AG20443 (cell line): ENCODE measurements at places on chromosomes 7 and 10.

GRCh38 chr7:118372530-118372929 lies 148.0 kb downstream of the ANKRD7 start:
- no peak for DNase-seq

DNA sequence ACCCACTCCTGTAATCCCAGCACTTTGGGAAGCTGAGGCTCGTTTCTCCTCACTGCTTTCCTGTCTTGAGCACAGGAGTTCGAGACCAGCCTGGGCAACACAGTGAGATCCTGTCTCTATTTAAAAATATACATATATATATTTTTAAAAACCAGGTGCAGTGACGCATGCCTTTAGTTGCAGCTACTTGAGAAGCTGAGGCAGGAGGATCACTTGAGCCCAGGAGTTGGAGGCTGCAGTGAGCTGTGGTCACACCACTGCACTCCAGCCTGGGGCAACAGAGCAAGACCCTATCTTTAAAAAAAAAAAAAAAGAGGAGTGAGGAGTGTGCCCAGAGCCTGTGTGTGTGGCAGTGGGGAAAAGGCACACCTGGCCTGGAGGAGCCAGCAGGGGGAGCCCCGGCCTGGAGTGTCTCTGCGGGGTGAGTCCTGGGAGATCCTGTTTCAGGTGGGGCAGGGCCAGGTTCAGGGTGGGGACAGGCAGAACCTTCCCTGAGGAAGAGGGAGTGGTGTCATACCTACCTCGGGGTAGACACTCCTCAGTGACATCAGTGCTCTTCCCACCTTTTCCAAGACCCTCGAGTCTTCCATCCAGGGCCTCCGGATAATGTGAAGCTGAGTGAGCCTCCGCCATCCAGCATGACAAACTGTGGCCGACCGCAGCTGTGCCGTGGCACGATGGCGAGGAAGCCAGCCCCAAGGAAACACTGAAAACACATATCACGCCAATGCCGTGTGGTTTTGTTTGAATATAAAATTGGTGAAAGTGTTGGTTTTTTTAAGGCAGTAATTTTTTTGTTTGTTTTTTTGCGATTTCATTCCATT lies 9.0 kb upstream of the ARPC1B start:
- DNase-seq: no peak

GRCh38 chr7:93858857-93859256 lies 31.7 kb downstream of the TFPI2 start:
- DNase-seq: no peak

DNA sequence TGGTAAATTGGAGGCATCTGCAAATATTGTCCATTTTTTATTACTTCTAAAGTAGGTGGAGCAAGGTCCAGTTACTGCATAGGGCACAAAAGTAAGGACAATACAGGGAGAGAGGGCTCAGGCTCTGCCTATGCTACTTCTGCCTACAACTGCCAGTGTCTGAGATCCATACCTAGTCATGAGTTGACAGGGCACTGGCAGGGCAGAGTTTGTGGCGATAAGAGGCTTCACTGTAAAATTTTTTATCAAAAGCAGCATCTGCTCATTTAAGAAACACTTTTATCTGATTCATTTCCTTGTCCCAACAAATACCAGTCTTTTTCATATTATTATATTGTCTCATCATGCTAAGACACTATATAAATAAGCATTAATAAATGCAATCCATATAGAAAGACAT lies 178.0 kb downstream of the LRRN3 start:
- no peak for DNase-seq

DNA sequence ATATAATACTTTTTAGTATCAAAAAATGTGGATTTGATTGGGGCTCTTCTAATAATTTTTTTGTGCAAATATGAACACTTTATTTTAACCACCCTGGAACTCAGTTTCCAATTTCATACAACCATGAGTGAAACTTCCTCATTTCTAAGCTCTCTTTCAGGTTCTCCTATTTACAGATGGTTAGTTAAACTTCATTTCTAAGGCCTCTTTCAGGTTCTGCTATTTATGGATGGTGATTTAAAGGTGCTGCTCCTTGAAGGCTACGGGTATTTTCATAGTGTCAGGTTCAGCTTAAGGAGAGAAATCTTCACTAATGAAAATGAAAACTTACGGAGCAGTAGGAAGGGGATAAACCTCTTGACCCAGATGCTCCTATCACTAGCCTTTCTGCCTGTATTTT lies 568.3 kb downstream of the KIF20B start:
- no peak for DNase-seq

DNA sequence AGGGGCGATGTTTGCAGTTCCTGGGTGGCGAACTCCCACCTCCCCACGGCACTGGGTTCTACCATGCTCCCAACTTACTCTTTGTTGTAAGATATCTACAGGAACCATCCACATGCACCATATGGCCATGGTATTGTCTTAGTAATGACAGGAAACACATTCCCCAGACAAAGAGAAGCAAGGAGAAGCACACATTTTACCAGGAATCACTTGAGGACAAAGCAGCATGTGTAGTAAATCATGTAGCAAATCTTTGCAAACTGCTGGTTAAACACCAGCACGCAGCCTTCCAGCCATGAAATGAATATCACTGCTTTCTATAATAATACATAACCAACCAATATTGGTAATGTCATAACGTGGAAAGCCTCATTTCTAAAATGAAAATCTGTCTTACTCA lies 101.2 kb downstream of the NRP1 start:
- no peak for DNase-seq

GRCh38 chr10:35017608-35018007 lies 72.5 kb downstream of the CUL2 start:
- DNase-seq: no peak

DNA sequence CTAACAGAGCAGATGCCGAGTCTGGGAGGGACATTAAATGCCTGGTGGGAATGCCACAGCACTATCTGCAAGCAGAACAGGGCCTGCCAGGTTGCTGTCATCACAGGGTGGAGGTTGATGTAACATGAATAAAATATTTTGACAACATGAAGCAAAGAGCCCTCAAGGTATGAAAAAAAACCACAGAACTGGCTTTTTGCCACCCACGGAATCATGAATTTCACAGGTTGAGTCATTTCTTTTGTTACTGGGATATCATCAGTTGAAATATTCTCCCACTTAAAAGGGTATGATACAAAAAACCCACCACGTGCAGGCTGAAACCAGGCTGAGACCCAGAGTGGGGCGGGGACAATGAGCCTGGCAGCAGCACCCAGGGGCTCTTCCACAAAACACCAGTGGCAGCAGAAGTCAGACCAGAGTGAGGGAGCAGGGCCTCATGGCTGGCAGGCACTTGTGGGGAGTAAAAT lies 220.1 kb downstream of the TNS3 start:
- DNase-seq: peak; percentile 76

- DNase-seq: no peak
These were observed 9.3 kb downstream of the SCD start for GRCh38 chr10:100356067-100357017.

- no peak for DNase-seq
These were observed 7.5 kb downstream of the RABGEF1 start for GRCh38 chr7:66747881-66748511.

DNA sequence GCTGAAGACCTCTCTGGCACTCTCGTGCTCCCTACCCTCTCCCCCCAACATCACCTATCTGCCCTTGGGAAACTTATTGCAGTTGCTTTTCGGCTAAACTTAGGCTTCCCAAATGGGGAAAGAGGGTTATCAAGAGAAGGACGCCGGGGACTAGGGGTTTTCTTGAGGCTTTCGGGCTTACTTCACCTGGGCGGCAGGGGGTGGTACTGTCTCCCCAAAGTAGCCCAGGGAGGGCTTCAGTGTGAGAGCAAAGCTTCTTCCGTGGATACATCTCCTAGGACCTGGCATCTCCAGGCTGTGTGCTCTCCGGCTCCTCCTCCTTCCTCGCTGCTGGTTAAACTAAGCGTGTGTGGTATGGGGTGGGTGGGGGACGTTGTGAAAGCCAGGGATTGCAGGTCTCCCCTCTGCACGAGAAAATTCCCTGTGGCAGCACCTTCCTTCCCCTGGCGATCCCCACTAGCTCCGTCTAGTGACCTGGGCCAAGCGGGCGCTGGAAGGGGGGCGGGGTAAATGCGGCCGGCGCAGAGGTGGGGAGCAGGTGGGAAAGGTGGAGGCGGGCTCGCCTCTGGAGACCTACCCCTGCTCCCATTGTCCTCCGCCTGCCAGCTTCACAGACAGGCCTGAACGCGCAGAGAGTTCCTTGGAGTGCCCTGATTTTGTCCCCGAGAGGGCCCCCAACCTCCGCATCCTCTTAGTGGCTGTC lies 1.1 kb downstream of the PLXDC2 start:
- peak; percentile 8 for DNase-seq
